ENCODE measurements at places on chromosomes 7 and 10. TPM values are rescaled to one million over a fixed set of nuclear protein-coding genes. Genes with fewer than 3 reads are reported as not detected.

The ANKRD61 gene
- total RNA-seq = 1.1 TPM

The PIP4K2A gene
- 19.8 TPM for total RNA-seq

DNA sequence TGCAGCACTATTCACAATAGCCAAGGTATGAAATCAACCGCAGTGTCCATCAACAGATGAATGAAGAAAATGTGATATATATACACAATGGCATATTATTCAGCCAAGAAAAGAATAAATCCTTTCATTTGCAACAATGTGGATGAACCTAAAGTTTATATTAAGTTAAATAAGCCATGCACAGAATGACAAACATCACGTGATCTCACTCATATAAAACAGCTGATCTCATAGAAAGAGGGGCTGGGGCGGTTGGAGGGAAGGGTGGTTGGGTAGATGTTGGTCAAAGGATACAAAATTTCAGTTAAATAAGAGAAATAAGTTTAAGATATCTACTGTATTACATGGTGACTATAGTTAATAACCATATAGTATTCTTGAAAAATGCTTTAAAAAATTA lies 502.1 kb downstream of the KCNMA1 start:
- no peak overlapping the region for H3K4me3 ChIP-seq
- no peaks in the 10 kb centered on the region for H3K27me3 ChIP-seq
- no peaks in the 10 kb centered on the region for H3K36me3 ChIP-seq
- no peak overlapping the region for H3K27ac ChIP-seq

The MYL7 gene
- not detected for total RNA-seq

The IQUB gene
- total RNA-seq = 0.62 TPM

The ADAM22 gene
- 6.9 TPM for total RNA-seq

The PON1 gene
- not detected for total RNA-seq

DNA sequence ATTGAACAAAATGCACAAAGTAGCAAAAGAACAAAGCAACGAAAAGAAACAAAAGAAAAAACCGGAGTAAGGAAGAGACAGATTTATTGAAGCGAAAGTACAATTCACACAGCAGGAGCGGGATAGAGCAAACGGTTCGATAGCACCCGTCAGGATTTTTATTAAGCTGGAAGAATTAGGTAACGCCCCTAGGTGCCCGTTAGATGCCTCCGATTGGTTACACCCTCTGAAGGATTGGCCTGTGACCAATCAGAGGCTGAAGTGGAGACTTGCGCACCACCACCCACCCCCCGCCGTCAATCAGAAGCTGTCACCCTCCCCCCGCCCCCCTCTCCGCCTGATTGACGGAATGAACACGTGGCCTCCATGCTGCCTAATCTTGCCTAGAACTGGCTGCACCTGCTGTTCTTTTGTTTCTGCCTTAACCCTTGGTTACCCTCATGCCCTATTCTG lies 16.8 kb downstream of the OCM2 start:
- H3K4me3 ChIP-seq = no peak overlapping the region
- no peak for DNase-seq
- H3K27ac ChIP-seq = no peak overlapping the region
- peaks cover 5% of the 10 kb centered on the region for H3K4me1 ChIP-seq
